ENCODE measurements at places on chromosomes 6 and 20.
A peak's percentile ranks its signal among the peaks of the same experiment; 100 is the strongest.

- H3K27me3 ChIP-seq: no peaks in the 10 kb centered on the region
- H3K4me3 ChIP-seq: no peak overlapping the region
- H3K4me1 ChIP-seq: no peaks in the 10 kb centered on the region
These were observed 272.4 kb downstream of the GMDS start for GRCh38 chr6:1972962-1973361.

- no peak overlapping the region for H3K4me3 ChIP-seq
- no peak overlapping the region for H3K27ac ChIP-seq
- peaks cover 88% of the 10 kb centered on the region for H3K36me3 ChIP-seq
- no peaks in the 10 kb centered on the region for H3K27me3 ChIP-seq
- no peaks in the 10 kb centered on the region for H3K4me1 ChIP-seq
These were observed 15.7 kb downstream of the PI16 start for GRCh38 chr6:36969988-36970891.

- H3K4me1 ChIP-seq: no peaks in the 10 kb centered on the region
- no peak overlapping the region for H3K27ac ChIP-seq
- no peaks in the 10 kb centered on the region for H3K36me3 ChIP-seq
- H3K4me3 ChIP-seq: no peak overlapping the region
- H3K27me3 ChIP-seq: no peaks in the 10 kb centered on the region
- DNase-seq: no peak
These were observed 61.3 kb upstream of the ATXN1 start for GRCh38 chr6:16822529-16822928.

DNA sequence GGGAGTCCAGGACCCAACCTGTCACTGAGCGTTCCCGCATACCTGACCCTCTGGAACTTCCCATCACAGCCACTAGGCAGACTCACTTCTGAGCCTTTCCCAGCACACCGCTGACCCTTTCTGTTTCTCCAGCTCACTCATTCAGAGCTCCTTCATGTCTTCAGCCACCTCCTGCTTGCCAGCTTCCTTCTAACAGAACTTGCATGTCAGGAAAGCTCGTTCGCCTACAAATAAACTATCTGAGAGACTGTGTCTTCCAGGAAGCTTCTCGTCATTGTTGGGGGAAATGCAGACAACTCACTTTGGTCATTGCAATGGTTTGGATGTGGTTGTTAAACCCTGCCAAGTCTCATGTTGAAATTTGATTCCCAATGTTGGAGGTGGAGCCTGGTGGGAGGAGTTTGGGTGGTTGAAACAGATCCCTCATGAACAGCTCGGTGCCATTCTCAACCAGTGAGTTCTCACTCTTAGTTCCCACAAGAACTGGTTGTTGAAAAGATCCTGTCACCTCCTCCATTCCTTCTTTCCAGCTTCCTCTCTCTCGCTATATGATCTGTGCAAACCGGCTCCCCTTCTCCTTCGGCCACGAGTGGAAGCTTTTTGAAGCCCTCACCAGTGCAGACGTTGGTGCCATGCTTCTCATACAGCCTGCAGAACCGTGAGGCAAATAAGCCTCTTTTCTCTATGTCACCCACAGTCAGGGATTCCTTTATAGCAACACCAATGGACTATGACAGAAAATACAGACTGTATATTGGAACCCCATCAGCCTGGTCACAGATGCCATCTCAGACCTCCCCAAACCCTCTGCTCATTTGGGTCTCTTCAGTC is 1.4 kb upstream of the MUC21 start:
- no peak for DNase-seq
- H3K27ac ChIP-seq: no peak overlapping the region
- no peaks in the 10 kb centered on the region for H3K36me3 ChIP-seq
- H3K27me3 ChIP-seq: no peaks in the 10 kb centered on the region

- H3K4me3 ChIP-seq: no peak overlapping the region
- DNase-seq: no peak
- no peak overlapping the region for H3K27ac ChIP-seq
- H3K36me3 ChIP-seq: peaks cover 5% of the 10 kb centered on the region
- no peaks in the 10 kb centered on the region for H3K27me3 ChIP-seq
These were observed 56.4 kb downstream of the CCN2 start for GRCh38 chr6:131894493-131895424.

GRCh38 chr6:137237413-137238170 is 18.4 kb upstream of the IFNGR1 start:
- no peaks in the 10 kb centered on the region for H3K36me3 ChIP-seq
- peak overlapping the region; percentile 29 for H3K27ac ChIP-seq
- H3K4me3 ChIP-seq: no peak overlapping the region
- no peak for DNase-seq
- H3K4me1 ChIP-seq: peaks cover 17% of the 10 kb centered on the region
- H3K27me3 ChIP-seq: no peaks in the 10 kb centered on the region

GRCh38 chr20:36315545-36316351 is 9.6 kb downstream of the DLGAP4 start:
- H3K27me3 ChIP-seq: no peaks in the 10 kb centered on the region
- H3K36me3 ChIP-seq: no peaks in the 10 kb centered on the region
- no peaks in the 10 kb centered on the region for H3K4me1 ChIP-seq
- no peak overlapping the region for H3K27ac ChIP-seq
- DNase-seq: peak; percentile 49
- no peak overlapping the region for H3K4me3 ChIP-seq

DNA sequence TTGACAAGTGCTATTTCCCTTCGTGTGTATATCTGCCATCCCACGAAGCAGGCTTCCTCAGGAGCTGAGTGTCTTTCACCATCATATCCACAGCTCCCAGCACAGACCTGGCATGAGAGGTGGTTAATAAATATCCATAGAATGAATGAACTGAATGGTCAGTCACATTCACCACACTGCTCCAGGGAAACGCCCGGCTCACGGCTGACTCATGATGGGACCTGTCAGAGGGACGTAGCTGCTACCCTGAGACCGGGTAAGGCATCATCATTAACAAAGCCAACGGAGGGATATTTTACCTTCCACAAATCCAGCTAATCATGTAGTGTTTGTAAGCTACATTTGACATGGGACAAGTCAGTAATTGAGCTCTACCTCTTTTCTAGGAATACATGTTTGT is 12.5 kb downstream of the AGPAT4 start:
- no peak overlapping the region for H3K27ac ChIP-seq
- no peaks in the 10 kb centered on the region for H3K27me3 ChIP-seq
- no peak overlapping the region for H3K4me3 ChIP-seq
- DNase-seq: no peak
- H3K36me3 ChIP-seq: no peaks in the 10 kb centered on the region

DNA sequence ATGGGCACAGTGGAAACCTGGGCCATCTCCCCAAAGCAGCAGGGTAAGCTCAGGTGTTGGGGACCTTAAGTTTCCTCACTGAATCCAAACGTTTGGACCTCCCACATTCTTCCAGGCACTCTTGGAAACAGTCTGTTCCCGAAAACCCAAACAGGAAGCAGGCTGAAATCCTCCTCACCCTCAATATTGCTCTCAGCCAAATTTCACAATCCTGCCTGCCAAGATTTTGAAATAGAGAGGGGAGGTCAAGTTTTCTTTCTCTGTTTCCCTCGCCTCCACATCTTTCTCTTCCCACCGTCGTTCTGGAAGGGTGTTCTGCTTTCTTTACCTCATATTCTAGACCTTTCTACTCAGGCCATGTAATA is 392.0 kb upstream of the SASH1 start:
- no peaks in the 10 kb centered on the region for H3K4me1 ChIP-seq
- H3K27me3 ChIP-seq: no peaks in the 10 kb centered on the region
- no peak for DNase-seq

DNA sequence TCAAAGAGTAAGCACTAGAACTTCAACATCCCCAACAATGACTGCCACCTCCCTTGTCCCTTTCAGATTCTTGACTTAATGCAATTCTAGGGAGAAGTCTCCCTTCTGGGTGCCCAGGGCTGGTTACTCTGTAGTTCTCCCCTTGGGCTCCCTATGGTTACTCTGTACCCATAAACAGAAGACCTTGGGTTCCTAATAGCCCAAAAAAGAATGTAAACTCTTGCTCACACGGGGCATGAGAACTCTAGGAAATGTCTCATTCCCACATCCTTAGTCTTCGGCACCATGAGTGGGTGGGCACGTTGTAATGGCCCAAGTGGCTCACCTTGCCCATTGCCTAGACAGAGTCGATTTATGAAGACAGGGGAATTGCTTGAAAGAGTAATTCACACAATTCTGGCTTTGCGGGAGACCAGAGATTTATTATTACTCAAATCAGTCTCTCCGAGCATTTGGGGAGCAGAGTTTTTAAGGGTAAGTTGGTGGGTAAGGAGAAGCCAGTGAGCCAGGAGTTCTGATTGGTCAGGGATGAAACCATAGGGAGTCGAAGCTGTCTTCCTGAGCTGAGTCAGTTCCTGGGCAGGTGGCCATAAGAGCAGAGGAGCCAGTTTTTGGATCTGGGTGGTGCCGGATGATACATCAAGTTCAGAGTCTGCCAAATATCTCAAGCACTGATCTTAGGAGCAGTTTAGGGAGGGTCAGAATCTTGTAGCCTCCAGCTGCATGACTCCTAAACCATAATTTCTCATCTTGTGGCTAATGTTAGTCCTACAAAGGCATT is 61.2 kb upstream of the SIRPG start:
- H3K27me3 ChIP-seq: no peaks in the 10 kb centered on the region
- DNase-seq: no peak
- no peak overlapping the region for H3K27ac ChIP-seq
- no peaks in the 10 kb centered on the region for H3K36me3 ChIP-seq
- H3K4me1 ChIP-seq: no peaks in the 10 kb centered on the region
- no peak overlapping the region for H3K4me3 ChIP-seq

DNA sequence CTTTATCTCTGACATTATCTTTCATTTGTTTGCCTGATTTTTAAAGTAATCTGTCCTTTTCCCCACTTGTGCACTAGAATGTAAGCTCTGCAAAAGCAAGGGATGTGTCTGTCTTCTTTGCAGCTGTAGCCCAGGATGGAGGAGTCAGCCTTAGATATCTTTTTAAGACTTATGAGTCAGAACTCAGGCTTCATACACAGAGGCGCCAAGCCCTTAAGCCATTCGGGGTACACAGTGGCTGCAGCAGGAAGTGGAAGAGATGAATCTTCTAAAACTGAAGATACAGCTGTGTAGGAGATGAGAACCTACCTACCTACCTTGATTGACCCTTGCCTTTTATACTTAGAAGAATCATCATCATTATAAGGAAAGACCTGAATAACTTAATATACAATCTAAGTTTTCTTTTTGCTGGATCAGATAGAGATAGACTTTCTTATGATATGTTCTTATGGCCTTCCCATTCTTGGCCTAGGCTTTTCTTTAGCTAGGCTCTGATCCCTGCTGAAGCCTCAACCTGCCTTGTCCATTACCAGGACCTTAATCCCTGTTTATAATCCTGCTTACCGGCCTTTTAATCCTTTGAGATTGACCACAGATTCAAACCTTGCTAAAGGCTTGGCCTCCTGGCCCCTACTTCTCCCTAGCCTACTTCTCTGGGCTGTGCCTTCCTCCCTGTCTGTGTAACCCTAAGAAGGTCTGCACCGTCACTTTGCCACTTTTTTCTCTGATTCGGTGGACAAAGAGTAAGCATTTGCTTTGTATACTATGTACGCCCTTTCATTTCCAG is 304.5 kb downstream of the PRL start:
- H3K27ac ChIP-seq: no peak overlapping the region
- H3K27me3 ChIP-seq: no peaks in the 10 kb centered on the region
- no peak for DNase-seq
- no peaks in the 10 kb centered on the region for H3K36me3 ChIP-seq
- H3K4me3 ChIP-seq: no peak overlapping the region

DNA sequence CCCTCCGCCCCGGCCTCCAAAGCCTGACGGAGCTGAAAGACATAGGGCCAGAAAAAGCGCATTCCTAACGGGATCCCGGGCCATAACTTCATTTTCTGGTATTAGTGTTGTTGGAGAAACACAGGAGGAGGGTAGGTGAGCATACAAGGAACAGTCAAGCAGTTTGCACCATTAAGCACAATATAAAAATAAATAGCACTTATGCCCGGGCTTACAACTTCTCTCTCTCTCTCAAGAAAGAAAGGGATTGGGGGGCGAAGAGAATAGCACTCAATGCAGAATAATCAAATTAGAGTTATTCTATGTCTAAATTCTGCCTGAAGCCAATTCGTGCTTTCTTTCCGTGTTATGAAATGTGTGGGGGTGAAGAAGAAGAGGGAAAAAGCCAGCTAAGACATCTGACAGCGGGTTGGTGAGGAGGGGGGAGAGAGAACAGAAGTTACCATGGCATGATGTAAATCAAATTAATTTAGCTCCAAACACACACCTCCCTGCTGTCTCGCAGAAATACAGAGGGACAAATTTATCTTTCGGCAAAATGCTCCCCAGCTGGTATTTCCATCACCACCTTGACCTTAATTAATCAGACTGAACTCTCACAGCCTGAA is 508 bp upstream of the METTL24 start:
- no peaks in the 10 kb centered on the region for H3K36me3 ChIP-seq
- peaks cover 20% of the 10 kb centered on the region for H3K4me1 ChIP-seq
- no peak for DNase-seq
- H3K27me3 ChIP-seq: no peaks in the 10 kb centered on the region
- H3K27ac ChIP-seq: peak overlapping the region; percentile 95
- peak overlapping the region; percentile 72 for H3K4me3 ChIP-seq

GRCh38 chr20:58883241-58883691 is 30.8 kb downstream of the GNAS start:
- H3K4me3 ChIP-seq: no peak overlapping the region
- no peaks in the 10 kb centered on the region for H3K4me1 ChIP-seq
- H3K27ac ChIP-seq: peak overlapping the region; percentile 42
- DNase-seq: no peak
- H3K36me3 ChIP-seq: no peaks in the 10 kb centered on the region

DNA sequence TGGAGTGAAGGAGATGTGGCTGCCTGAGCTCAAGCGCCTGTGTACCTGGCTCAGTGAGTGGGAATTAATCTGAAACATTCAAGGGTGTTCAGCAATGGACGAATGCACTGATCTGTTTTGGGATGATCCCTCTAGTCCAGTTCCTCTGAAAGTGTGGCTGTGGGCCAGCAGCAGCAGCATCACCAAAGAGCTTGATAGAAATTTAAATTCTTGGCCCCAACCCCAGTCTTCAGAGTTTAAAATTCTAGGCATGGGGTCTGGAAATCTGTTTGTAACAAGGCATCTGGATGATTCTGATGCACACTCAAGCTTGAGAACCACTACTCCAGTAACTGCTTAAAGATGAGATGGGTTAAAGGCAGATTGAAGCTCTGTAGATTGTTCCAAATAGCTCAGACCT is 59.2 kb downstream of the STMND1 start:
- no peak overlapping the region for H3K4me3 ChIP-seq
- no peak overlapping the region for H3K27ac ChIP-seq
- H3K4me1 ChIP-seq: no peaks in the 10 kb centered on the region
- H3K36me3 ChIP-seq: no peaks in the 10 kb centered on the region
- no peaks in the 10 kb centered on the region for H3K27me3 ChIP-seq
- DNase-seq: no peak

DNA sequence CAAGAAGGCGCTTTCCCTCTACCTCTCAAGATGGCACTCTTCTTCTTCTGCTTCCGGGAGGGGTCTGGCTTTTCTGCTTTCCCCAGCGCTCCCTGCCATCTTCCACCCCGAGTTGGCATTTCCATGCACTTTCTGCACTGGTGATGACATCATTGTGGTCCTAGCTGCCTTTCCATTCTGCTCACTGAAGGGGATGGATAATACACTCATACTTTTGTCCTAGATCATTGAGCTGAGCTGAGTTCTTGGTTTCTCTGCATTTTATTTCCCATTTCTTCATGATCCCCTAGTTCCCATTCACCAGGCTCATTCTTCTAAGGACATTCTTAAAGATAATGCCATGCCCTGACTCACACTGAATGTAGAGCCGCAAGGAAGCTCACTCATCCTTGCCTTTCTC is 96.7 kb downstream of the EDN1 start:
- H3K4me1 ChIP-seq: peaks cover 13% of the 10 kb centered on the region
- no peak overlapping the region for H3K27ac ChIP-seq
- H3K36me3 ChIP-seq: no peaks in the 10 kb centered on the region
- no peak for DNase-seq

Data from ascending aorta (tissue), 2 donors.